Stimulated activated CD4-positive, alpha-beta T cell treated with anti-CD3 and anti-CD28 coated beads, Interleukin-12 subunit alpha, Interleukin-12 subunit beta, amount 100 ng/mL, for 24 hours (primary cell): ENCODE measurements at places on chromosomes 7 and 10.

DNA sequence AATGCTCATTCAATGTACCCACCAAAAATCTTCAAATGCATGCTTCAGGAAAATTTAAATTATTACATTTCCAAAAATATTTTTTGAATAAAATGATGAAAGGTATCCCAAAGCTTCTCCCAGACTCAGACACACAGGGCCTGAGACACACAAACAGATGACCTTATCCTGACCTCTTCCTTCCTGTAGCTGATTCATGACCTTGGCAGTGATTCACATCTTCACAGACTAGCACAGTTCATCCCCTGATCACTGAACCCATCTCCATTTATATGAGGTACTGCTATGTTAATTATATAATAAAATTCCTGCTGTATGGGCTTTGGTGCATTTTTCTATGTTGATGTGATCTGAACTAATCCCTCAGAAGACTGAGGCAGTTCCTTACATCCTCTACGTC lies 265.0 kb upstream of the GLI3 start:
- DNase-seq: no peak

- DNase-seq: no peak
Measured at GRCh38 chr7:91344911-91345310, 80.7 kb downstream of the FZD1 start.

DNA sequence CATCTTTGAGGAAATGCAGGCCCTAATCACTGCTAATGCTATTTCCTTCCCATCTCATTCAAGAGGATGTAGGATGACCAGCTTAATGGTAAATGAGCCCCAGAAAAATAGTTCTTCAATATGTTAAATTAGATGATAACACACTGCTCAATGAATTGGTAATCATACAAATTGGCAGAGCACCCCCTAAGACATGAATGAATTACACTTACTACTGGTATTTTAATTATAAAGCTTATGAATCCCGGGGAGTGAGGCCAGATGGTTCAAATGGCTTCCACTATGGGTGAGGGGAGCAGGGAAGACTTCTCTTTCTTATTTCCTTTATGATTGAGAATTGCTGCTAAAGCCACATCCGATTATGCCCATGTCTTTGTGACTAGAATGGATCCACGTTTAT lies 159.2 kb upstream of the TARP start:
- DNase-seq: no peak

DNA sequence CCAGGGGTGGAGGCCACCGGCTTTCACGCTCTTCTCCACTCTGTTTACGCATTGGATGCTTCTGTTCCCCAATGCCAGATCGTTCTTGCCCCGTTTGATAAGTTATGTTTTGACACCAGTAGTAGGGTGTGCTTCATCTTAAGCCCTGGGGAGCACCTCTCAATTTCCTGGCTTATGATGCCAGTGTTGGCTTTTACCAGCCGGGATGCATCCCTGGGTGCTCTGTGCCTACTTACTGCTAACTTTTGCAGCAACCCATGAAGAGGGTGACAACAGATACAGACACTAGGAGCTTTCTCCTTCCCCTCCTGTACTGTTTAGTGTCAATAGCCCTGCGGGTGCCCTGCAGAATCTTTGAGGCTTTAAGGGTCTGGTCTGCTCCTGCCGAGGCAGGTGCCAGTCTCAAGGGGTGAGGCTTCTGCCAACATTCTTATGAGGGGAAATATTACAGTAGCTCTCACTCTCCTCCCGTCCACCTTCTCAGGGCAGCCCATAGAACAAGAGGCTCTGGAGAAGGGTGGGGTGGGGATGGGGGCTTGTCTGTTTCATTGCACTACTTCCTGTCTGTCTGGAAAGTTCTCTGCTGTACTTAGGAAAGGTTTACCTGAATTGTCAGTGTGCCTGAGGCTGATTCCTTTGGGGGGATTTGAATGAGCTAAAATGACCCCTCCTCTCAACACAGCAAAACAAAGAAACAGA lies 23.3 kb downstream of the ADCY1 start:
- no peak for DNase-seq

GRCh38 chr10:70685455-70685911 lies 13.2 kb downstream of the ADAMTS14 start:
- no peak for DNase-seq

GRCh38 chr7:158754746-158755444 lies 50.3 kb upstream of the NCAPG2 start:
- no peak for DNase-seq

DNA sequence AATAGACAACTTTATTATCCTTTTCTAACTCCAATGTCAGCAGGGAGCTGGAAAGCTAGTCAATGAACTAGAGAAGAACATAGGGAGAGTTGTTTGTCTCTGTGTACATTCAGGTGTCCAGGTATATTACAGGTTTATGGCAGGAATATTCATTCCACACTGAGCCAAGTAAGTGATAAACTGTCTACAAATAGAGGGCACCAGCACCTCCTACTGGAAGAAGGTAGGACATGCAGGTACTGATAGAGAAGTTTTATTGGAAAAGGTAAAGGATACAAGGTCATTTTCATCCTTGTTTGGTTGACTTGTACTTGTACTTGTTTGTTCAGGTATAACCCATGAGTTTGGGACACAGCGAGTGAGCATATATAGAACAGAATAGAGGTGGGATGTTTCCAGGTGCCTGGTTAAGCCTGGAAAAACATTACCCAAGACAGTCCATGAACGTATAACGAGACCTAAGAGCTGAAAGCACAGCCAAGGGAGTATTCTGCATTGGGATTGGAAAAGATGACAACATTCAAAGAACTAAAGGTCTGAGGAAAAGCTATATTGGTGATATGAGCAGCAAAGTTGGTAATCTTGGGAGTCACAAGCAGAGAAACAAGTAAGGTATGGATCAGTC lies 61.4 kb upstream of the PPP1R3C start:
- no peak for DNase-seq

- no peak for DNase-seq
Measured at GRCh38 chr7:31896925-31897324, 173.3 kb downstream of the PDE1C start.

- no peak for DNase-seq
Measured at GRCh38 chr7:12727455-12728191, 40.2 kb downstream of the ARL4A start.

DNA sequence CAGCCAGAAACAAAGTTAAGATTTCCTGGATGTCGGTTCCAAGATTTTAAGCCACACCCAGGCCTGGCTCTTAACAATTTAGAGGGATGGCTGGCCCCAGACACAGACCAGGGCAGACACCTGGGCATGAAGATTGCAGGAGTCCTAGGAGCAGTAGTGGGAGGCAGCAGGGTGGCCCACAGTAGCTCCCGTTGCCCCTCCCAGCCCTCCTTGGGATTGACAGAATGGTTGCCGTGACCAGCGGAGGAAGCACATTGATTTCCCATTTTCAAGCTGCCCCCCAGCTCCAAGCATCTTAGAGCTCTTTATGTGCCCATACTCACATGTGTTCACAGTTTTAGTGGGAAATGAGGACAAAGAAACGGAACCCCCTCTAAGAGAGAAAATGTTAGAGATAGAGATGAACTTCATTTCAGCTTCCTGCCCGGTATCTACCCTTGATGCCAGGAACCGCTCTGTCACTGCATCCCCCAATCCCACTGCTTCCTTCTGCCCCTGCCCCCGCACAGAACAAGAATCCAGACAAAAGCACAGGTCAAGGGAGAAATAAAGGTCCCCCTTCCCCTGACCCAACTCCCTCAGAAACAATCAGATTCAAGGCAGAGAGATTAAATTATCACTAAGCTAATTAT lies 101.1 kb downstream of the PLXNA4 start:
- DNase-seq: no peak

DNA sequence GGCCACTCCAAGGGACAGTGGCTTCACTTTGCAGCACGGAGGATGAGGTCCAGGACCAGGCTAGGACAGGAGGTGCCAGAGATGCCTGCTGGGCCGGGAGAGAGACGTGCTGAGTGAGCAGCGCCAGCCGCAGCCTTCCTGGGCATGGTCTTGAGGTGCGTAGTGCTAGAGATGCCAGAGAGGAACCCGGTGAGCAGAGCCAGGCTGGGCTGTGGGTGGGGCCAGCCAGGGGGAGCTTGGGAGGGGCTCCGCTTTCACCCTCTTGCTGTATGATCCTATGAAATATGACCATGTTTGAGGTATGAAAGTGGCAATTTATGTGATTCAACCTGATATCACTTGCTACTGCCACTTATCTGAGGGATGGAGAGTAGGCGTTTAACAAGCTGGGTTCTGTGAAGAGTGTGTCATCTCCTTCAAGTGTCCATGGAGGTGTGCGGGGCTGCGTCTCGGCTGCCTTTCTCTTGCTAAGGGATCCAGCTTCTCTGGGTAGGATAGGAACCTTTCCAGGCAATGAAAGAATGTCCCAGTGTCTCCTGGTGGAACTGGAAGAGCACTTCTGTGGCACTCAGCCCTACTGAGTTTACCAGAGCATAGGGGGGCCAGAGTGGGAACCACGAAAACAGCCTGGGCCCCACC lies 518.4 kb upstream of the FOXK1 start:
- no peak for DNase-seq
